Liver (tissue), 10 donors: ENCODE measurements at places on chromosomes 2 and 18. TPM values are rescaled to one million over a fixed set of nuclear protein-coding genes. Genes with fewer than 3 reads are reported as not detected.

GRCh38 chr2:165535471-165535870 lies 66.0 kb downstream of the CSRNP3 start:
- no peaks in the 10 kb centered on the region for H3K27me3 ChIP-seq
- H3K27ac ChIP-seq = no peak overlapping the region
- H3K36me3 ChIP-seq = no peaks in the 10 kb centered on the region
- no peaks in the 10 kb centered on the region for H3K4me1 ChIP-seq

DNA sequence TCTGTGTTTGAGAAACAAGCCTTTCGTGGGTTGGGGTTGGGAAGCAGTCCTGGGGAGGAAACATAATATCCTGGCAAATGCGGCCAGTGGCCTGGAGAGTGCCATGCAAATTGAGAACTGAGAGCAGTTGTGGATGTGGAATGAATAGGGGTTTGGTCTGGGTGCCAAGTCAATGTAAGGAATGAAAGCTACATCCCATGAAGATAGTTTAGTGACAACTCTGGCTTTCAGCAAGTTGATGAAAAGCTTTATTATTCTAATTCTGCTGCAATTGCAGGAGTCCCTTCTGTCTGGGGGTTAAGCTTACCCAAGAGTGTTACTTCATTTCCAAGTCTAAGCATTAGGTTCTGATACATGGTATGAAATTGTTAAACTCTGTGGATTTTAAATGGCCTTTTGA lies 771.6 kb downstream of the DPP10 start:
- no peak overlapping the region for H3K27ac ChIP-seq
- no peaks in the 10 kb centered on the region for H3K36me3 ChIP-seq
- no peak overlapping the region for H3K4me3 ChIP-seq
- H3K4me1 ChIP-seq = no peaks in the 10 kb centered on the region
- DNase-seq = no peak

DNA sequence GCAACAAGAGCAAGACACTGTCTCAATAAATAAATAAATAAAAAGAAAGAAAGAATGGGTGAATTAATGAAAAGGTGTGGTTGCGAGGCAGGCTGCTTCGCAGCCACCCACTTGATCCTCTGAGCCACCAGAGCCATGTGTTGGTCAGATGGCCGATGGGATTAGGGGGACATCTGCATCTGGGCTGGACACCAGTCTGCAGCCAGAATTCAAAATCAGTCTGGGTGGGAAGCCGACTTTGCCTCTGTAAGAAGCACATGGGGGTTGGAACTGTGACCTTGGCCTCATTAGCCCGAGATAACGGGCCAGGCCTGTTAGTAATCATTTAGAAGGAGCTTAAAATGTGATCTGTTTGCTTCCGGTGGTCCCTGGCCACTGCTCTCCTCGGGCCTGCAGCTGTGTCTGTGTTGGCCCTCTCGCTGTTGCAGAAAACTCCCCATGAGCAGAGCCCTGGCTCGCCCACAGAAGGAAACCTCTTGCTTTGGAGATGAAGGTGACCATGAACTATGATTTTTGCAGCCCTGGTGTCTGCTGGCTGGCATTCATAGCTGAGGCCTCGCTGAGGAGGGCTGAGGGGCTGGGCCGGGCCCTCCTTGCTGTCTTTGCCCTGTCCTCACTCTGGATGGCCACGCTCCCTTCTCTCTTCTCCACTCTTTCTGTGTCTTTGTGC lies 94.4 kb downstream of the DYSF start:
- H3K27me3 ChIP-seq = no peaks in the 10 kb centered on the region
- DNase-seq = no peak
- no peak overlapping the region for H3K27ac ChIP-seq
- no peaks in the 10 kb centered on the region for H3K4me1 ChIP-seq
- no peaks in the 10 kb centered on the region for H3K36me3 ChIP-seq

DNA sequence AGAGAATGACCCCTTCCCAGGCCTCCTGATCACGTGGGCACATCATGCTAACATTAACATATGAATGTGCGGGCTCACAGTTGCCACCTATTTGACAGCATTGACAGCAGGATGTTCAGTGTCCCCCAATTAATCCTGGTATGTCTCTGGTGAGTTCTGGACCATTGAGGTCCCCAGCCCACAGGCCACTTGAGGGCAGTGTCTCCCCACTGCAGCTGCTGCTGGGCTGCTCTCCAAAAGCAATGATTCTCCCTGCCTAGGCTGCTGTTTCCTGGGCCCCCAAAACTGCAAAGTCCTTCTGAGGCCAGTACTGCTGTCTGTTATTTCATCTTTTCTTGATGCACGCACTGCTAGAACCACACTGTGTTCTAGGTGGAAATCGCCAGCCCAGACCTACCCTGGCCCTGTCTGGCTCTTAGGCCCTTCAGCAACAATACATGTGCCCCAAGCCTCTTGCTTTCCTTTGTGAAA lies 52.7 kb upstream of the MAPK4 start:
- peak; percentile 49 for DNase-seq
- no peak overlapping the region for H3K27ac ChIP-seq
- H3K4me1 ChIP-seq = no peaks in the 10 kb centered on the region
- no peaks in the 10 kb centered on the region for H3K27me3 ChIP-seq
- no peak overlapping the region for H3K4me3 ChIP-seq
- H3K36me3 ChIP-seq = no peaks in the 10 kb centered on the region

The MC5R gene
- not detected for total RNA-seq

The IL36G gene
- total RNA-seq = not detected

The RNF125 gene
- 3.3 TPM for total RNA-seq

- no peak for DNase-seq
- no peaks in the 10 kb centered on the region for H3K27me3 ChIP-seq
- no peak overlapping the region for H3K27ac ChIP-seq
- H3K36me3 ChIP-seq = no peaks in the 10 kb centered on the region
- H3K4me3 ChIP-seq = no peak overlapping the region
These were observed 484.2 kb downstream of the DLGAP1 start for GRCh38 chr18:3970929-3971328.

DNA sequence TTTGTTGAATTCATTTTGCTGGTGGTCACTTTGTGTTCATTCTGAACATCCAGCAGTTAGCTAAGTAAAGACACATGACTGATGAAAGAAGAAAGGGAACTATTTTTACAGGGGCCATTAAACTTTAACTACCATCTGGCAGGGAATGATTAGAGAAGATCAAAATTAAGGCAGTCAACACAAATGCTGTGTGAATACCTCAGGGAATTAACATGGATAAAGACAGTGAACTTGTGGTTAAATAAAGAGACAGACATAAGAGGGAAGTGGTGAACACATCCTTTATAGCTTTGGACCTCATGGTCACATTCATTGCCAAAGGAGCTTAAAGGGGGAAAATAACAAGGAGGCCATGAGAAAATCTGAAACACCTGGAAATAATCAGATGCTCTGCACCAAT lies 52.6 kb upstream of the ATP5MC3 start:
- DNase-seq = no peak
- H3K36me3 ChIP-seq = no peaks in the 10 kb centered on the region
- no peaks in the 10 kb centered on the region for H3K4me1 ChIP-seq

DNA sequence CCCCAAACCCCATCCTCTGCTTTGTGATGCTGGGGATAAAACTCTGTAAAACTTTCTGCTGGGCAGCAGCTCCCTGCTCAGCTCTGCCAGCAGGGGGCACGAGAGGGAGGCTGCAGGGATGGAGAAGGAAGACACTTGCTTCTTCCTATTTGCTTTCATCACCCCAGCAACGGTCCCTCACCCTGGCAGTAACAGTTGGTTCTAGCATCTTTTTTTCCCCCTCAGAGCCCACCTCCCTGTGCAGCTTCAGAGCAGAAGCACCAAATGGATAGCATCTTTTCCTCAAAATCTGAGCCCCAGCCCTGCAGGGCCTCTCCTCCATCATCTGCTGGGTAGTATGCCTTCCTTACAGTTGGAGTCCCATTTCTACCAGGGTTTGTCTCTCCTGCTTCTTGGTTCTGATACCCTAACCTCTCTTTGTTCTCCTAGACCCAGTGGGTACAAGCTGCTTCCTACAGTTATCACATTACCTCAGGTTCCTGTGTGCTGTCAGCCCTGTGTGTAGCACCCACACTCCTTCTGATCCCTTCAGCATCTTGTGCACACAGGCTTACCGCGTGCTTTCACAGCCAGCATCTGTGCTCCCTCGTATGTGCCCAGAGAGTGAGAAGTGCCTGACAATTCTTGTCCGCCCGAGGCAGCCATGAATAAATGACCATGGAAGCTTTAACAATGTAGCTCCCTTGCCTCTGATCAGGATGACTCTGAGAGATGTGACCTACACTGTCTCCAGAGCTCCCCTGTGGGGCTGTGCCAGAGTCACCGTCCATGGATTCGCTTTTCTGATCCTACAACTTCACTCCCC lies 14.5 kb downstream of the CKAP2L start:
- peak overlapping the region; percentile 1 for H3K27ac ChIP-seq
- no peak overlapping the region for H3K4me3 ChIP-seq
- peak; percentile 82 for DNase-seq
- H3K36me3 ChIP-seq = no peaks in the 10 kb centered on the region
- peaks cover 11% of the 10 kb centered on the region for H3K4me1 ChIP-seq
- H3K27me3 ChIP-seq = no peaks in the 10 kb centered on the region

The GTF3C2 gene
- total RNA-seq = 20.6 TPM

The CTLA4 gene
- 0.17 TPM for total RNA-seq

The SLC23A3 gene
- 0.23 TPM for total RNA-seq

The DRC1 gene
- not detected for total RNA-seq

DNA sequence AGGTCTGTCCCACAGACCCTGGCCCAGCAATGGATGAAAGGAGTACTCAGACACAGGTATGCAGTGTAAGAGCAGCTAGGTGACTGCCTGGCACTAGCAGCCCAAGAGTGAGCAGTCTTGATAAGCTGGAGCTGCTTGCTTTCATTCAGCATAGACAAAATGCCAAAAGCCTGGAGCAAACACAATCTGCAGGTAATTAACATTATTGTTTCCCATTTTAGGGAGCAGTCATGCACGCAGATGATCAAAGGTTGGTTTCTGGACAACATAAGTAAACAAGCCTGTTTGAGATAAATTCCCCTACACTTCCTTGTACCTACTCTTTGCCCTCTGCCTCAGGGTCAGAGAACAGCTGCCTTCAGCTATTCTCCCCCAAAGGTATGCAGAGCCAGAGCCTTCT lies 73.7 kb upstream of the MSTN start:
- no peak for DNase-seq
- H3K36me3 ChIP-seq = no peaks in the 10 kb centered on the region
- no peaks in the 10 kb centered on the region for H3K4me1 ChIP-seq
- H3K27me3 ChIP-seq = no peaks in the 10 kb centered on the region

- peak overlapping the region; percentile 59 for H3K27ac ChIP-seq
- DNase-seq = no peak
- H3K36me3 ChIP-seq = peaks cover 27% of the 10 kb centered on the region
- H3K4me1 ChIP-seq = peaks cover 7% of the 10 kb centered on the region
- no peak overlapping the region for H3K4me3 ChIP-seq
These were observed 22.7 kb downstream of the MPPE1 start for GRCh38 chr18:11885278-11885947.

The DCDC2C gene
- total RNA-seq = not detected

DNA sequence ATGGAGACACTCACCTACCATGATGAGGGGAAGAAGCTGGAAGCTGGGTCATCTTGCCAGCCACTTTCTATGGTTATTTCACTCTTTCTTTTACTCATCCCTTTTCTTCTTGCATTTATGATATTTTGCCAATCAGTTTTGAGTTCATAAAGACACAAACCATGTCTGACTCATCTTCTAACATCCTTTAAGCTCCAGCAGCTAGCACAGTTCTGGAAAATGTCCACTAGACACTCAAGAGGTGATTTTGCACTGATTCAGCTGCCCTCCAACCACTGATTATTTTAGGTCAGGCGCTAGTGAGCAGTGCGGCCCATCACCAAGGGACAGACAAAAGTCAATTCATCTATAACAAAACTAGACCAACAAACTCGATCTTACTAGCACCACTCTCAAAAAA lies 537.1 kb upstream of the ID2 start:
- peak overlapping the region; percentile 100 for H3K27ac ChIP-seq
- no peak for DNase-seq
- H3K27me3 ChIP-seq = no peaks in the 10 kb centered on the region
- peaks cover 12% of the 10 kb centered on the region for H3K4me1 ChIP-seq
- H3K4me3 ChIP-seq = no peak overlapping the region
